Stimulated activated CD8-positive, alpha-beta memory T cell treated with anti-CD3 and anti-CD28 coated beads, Interleukin-7, amount 100 ng/mL, for 1 hour (primary cell): ENCODE measurements at places on chromosomes 6 and 20.

DNA sequence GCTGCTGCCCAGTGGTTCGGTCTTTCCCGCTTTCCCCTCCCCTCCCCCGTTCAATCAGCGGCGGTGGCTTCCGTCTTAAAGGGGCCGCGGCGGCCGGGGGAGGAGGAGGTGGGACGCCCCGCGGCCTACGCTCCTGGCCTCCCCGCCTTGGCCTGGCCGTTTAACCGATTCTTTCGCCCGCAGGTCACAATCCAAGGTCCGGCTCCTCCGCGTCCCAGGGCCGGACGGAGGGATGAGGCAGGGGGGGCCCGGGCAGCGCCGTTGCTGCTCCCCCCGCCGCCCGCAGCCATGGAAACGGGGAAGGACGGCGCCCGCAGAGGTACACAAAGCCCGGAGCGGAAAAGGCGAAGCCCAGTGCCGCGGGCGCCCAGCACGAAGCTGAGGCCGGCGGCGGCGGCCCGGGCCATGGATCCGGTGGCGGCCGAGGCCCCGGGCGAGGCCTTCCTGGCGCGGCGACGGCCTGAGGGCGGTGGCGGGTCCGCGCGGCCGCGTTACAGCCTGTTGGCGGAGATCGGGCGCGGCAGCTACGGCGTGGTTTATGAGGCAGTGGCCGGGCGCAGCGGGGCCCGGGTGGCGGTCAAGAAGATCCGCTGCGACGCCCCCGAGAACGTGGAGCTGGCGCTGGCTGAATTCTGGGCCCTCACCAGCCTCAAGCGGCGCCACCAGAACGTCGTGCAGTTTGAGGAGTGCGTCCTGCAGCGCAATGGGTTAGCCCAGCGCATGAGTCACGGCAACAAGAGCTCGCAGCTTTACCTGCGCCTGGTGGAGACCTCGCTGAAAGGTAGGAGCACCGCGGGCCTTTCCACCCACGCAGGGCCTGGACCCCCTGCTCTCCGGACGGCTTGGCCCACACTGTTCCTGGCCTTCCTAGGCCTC is 1.2 kb downstream of the STK35 start:
- DNase-seq, result peak; percentile 73

DNA sequence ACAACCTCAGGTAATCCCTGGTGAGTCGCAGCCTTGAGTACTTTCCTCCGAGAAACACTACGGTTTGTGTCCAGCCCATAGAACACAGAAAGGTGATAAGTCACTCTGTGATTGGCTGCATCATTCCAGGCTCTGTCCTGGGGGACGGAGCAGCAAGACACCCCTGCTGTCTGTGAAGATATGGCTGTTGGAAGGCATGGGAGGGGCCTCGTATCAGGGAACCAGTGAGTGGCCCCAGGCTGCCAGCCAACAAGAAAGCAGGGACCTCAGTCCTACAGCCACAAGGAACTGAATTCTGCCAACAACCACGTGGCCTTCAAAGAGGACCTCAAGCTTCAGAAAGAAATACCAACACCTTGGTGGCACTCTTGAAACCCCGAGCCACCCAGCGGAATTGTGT is 6.4 kb upstream of the EEF1A2 start:
- DNase-seq, result no peak

- DNase-seq, result no peak
Measured at GRCh38 chr20:16530201-16530681, 43.0 kb downstream of the KIF16B start.

DNA sequence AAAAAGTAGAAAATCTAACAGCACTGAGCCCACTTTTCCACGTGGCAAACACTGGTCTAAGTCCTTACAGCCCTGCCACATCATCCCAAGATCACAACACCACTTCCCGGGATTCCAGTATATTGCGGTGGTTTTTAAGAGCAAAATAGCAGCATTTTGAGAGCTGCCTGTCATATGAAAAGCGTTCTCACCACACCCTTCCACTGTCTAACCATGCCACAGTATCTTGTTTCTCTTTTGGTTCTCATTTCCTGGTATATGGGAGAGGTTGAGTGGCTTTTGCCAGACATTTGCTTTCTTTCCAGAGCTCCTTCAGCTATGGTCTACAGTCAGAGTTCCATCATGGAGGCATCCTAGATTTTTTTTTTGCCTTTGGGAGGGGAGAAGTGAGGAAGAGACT is 243.0 kb downstream of the TSHZ2 start:
- DNase-seq, result no peak

GRCh38 chr20:62183426-62184142 is 756 bp downstream of the MTG2 start:
- DNase-seq, result no peak

DNA sequence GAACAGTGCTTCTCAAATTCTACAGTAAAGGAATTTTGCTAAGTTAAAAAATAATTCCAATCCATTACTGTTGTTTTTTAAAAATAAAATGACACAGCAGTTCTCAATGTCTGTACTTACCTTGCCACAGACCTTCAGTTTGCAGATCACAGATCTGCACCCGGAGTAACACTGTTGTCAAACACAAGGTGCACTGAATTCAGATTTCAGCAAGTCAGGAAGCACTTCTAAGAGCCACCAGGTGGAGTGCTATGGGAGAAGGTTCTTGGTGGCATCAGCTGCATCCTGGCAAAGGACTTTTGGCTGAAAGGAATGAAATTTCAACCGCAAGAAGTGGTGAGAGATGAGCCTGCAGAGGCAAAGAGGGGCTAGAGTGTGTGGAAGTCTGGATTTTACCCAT is 17.4 kb downstream of the RSPH4A start:
- DNase-seq, result no peak

GRCh38 chr20:12679447-12679846 is 329.3 kb upstream of the SPTLC3 start:
- no peak for DNase-seq

- DNase-seq, result no peak
Measured at GRCh38 chr6:84150705-84151104, 76.7 kb downstream of the CEP162 start.

GRCh38 chr6:170271771-170272314 is 19.0 kb downstream of the DLL1 start:
- peak; percentile 26 for DNase-seq

- no peak for DNase-seq
Measured at GRCh38 chr6:126039284-126039683, 52.9 kb downstream of the TRMT11 start.

GRCh38 chr6:28948782-28949486 is 25.1 kb upstream of the TRIM27 start:
- DNase-seq, result no peak

- DNase-seq, result no peak
Measured at GRCh38 chr6:106963544-106963943, 11.0 kb downstream of the CD24 start.

GRCh38 chr6:119348748-119349360 is 707 bp downstream of the MAN1A1 start:
- DNase-seq, result no peak

DNA sequence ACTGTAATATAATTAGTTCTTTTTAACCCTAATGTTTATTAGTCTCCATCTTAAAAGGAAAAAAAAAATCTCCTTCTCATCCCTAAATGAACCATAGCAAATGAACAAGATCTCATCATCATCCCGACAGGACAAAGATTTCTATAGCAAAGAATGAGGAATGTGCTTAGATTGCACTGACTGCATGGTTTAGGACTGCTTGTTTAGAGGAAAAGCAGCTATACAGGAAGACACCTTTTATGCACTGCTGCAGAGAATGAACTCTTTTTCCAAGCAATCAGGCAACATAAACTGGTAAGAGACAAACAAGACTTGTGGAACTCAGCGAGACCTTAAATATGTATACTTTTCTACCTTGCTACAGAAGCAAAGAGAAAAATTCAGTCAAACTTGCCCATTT is 26.8 kb downstream of the CSNK2A1 start:
- DNase-seq, result no peak

DNA sequence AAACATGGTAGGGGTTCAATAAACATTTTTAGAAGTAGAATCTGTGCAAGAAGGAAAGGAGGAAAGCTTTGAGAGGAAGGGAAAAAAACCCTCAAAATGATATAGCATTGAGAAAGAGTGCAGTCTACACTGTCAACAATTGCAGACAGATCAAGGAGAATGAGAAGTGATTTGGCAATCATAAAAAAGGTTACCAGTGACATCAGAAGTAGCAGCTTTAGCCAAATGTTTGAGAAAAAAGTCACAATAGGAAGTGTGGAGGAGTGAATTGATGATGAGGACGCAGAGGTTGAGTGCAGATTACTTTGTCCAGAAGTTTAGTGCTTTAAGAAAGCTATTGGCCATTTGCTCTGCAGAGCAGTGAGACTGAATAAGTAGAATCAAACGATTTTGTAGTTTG is 155.0 kb downstream of the GJA1 start:
- no peak for DNase-seq

GRCh38 chr6:125748406-125749172 is 843 bp upstream of the HEY2 start:
- no peak for DNase-seq

DNA sequence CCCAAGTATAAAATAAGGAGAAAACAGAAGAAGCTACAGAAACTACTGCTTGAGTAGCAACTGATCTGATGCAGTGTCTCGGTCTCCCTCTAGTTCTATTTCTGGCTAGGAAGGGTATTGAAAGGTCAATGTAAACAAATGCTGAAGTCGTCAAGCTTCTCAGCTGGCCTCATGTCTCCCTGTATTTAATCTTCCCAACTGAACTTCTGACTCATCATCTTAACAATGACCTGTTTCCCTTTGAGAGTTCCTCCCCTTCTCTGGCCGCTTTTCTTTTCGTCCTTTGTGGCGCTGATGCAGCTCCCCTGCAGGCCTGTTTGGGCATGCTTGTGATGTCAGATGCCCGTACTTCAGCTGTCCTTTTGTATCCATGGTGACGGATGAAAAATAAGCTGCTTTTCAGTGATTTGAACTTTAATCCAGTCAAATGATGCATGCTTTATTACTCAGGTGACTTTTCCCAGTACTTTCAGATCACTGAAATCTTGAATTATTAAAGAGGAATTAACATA is 7.8 kb upstream of the LCA5 start:
- no peak for DNase-seq

DNA sequence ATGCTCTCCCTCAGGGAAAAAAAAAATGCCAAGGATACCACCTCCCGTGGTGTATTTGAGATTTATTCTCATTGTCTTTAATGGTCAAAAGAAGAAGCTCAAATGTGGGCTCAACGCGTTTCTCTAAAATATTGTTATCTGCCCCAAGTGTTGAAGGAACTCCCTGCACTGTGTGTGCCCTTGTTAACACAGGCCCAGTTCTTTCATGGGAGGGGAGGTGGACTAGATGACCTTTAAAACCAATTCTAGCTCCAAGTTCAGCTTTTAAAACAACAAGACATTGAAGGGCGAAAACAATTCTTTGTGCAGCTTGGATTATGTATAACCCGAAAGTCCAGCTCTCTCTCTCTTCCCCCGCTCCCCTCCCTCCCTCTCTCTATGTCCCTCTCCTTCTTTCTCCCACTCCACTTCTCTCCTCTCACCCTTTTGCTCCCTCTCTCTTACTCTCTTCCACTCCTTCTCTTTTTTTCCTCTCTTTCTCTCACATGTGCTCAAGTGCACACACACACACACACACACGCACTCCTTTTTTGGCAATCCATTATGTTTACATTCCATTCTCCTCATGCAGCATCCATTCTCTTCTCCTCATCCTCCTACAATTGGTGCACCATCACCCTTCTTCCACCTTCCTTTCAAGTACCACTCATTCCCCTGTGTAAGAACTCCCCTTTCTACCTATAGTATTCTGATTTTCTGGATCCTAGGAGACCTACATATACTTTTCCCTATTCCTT is 8.5 kb downstream of the HLA-DMB start:
- DNase-seq, result no peak

DNA sequence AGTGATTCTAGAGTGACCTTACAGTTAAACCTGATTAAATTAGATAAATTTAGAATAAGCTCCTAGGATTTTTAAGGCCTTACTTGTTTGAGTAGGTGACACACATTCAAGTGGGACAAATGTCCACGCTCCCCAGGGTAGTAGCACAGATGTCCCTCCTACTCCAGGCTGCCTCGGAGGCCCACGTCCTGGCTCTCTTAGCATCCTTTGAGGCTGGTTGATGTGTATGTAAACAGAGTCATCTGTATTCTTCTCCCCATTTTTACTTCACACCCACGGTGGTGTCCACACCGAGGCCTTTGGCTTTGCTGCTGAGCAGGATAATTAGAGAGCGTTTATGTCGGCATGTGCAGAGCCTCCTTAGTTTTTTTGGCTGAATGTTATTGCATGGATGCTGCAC is 15.8 kb downstream of the ENTPD6 start:
- no peak for DNase-seq

GRCh38 chr6:168636147-168637004 is 195.4 kb downstream of the SMOC2 start:
- DNase-seq, result no peak

DNA sequence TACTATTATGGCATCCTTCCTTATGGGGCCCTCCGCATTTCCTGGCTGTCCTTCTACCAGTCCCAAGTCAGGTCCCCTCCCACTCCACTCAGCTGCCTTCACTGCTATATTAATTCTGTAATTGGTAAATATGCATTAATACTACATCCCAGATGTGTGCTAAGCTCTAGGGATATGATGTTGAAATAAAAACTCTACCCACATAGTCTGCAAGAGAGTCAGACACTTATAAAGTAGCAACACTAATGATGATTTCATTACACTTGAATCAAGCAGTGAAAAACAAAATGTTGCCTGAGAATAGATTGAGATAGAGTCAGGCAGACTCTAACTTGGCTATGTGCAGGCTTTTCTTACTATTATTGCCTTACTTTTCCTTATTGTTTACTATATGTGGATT is 62.4 kb downstream of the AIG1 start:
- DNase-seq, result no peak

DNA sequence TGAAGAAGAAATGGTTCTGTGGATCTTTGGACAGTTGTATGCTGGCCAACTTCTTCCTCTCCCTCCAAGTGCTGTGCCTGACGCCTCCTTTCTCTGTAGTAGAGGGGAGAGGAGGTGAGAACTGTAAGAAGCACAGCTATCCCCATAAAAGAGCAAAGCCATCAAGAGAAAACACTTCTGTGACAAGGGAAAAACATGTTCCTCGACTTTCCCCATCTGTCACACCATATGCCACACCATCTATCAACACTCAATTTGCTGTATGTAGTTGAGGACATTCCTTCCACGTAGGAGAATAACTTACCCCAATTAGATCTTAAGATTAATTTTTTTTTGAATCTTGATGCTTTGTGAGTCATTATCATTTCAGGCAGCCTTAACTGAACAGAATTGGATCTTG is 156.2 kb upstream of the PLCB4 start:
- no peak for DNase-seq

- DNase-seq, result peak; percentile 55
Measured at GRCh38 chr6:108782179-108783041, 65.8 kb upstream of the ARMC2 start.

DNA sequence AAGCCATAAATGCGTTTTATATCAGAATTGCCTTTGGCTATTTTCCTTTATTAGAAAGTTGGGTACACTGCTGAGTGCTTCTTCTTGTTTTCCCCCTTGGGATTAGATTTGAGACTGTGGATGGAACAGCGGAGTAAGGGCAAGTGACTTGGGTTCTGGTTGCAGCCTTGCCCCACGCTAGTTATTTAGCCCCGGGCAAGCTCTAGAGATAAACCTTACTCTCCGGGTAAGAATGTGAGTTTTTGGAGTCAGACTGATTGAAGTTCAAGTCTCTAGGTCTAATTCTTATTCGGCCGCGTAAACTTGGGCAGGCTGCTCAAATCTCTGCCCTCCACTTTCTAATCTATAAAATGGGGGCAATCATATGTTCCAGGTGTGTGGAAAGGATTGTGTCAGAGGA is 8.9 kb downstream of the TSHZ2 start:
- no peak for DNase-seq
